ENCODE measurements at places on chromosomes 3 and 15. TPM values are rescaled to one million over a fixed set of nuclear protein-coding genes. Genes with fewer than 3 reads are reported as not detected.

- no peak for DNase-seq
Observed at GRCh38 chr3:133547432-133548041, 25.9 kb upstream of the CDV3 start.

DNA sequence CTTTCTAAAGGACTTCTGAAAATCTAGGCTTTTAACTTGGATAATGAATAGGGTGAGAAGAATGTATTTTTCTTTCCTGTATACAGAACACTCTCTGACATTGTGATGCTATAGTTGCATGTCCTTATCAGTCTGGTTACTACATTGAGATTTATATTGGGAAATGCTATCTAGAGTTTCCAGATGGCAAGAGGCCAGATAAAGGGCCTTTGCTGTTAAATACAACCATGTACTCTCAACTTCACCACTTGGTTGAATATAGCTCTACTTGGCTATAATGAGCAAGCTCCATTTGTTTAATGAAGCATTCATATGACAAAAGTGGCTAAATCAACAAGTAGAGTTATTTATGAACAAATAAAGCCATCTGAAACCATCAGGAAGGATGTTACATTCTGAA lies 91.0 kb downstream of the IGSF11 start:
- DNase-seq = no peak

The IL20RB gene
- total RNA-seq = 1.8 TPM

The NMD3 gene
- 60.1 TPM for total RNA-seq

DNA sequence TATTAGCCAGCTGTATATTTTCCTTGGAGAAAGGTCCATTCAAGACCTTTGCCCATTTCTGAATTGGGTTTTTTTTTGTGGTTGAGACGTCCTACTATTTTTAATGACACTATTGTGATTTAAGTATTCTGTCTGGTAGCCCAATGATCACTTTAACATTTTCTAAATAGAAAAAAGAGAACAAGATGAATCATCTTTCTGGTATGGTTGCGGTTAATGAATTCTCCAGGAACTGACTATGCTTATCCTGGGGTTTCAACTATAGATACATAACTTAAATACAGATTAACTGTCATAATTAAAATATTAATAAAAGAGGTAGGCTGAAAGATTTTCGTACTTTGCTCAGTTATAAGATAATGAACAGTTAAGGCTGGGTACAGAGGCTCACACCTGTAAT lies 51.9 kb downstream of the PBRM1 start:
- DNase-seq = no peak

GRCh38 chr3:79367066-79367465 lies 400.7 kb downstream of the ROBO1 start:
- DNase-seq = no peak

- no peak for DNase-seq
Observed at GRCh38 chr3:14592836-14593235, 52.7 kb upstream of the GRIP2 start.

Data from activated naive CD4-positive, alpha-beta T cell treated with anti-CD3 and anti-CD28 coated beads, Interleukin-2, amount 50 U/mL, for 72 hours (primary cell).